Activated naive CD4-positive, alpha-beta T cell treated with anti-CD3 and anti-CD28 coated beads, Interleukin-2, amount 50 U/mL, for 72 hours (primary cell): ENCODE measurements at places on chromosomes 4 and X.

- no peak for DNase-seq
These were observed 55.3 kb downstream of the CCDC158 start for GRCh38 chr4:76365636-76366035.

DNA sequence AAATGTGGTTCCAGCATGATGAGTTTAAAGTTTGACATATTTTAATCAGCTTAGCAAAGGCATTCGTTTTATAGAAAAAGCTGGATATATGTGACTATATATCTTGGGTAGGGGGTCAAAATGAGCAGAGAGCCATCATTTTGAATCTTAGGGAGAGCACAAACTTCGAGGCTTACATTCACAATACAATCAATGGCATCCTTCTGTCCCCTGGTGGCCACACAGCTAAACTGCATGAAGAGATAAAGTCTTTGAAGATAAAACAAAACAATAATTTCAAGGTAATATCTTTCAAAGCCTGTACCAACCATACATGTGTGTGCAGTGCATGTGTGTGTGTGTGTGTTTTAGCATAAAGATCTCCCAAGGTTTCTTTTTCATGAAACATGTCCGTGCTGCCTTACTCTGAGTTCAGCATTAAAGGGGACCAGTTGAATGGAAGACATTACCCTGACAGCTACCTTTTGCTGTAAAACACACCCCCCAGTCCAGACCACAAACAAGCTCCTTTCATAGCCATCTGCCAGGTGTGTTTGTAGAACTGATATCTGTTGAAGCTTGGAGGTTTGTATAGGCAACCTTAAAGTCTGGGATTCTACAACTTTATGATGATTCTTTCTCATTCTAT is 22.0 kb downstream of the DYNLT3 start:
- peak; percentile 28 for DNase-seq

- DNase-seq, result no peak
These were observed 81.5 kb downstream of the ZNF674 start for GRCh38 chrX:46463682-46464081.

GRCh38 chrX:113906168-113906567 is 677.7 kb upstream of the HTR2C start:
- no peak for DNase-seq

- DNase-seq, result no peak
These were observed 1.9 kb upstream of the WAS start for GRCh38 chrX:48681539-48682183.

GRCh38 chr4:137905930-137906329 is 336.2 kb downstream of the SLC7A11 start:
- no peak for DNase-seq

GRCh38 chr4:24686866-24687692 is 102.7 kb upstream of the DHX15 start:
- DNase-seq, result peak; percentile 19

- no peak for DNase-seq
These were observed 16.0 kb upstream of the MXD4 start for GRCh38 chr4:2277956-2278355.

GRCh38 chr4:19905024-19905423 is 346.7 kb upstream of the SLIT2 start:
- no peak for DNase-seq

DNA sequence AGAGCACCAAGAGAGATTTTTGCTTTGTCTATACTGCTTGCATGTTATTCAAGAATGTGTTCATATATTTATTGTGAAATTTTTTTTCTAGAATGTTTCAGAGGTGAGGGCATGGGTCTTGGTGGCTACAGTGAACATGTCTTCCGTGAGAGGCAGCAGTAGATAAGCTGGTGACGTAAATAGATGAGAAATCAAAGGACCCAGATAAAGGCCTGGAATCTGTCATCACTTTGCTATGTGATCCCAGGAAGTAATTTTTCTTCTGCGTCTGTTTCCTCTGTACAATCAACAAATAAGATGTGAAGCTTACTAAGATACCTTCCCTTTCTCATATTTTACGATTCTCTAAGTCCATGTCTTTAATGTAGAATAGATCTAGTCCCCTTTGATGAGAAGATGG is 129.1 kb downstream of the COL4A6 start:
- DNase-seq, result no peak

DNA sequence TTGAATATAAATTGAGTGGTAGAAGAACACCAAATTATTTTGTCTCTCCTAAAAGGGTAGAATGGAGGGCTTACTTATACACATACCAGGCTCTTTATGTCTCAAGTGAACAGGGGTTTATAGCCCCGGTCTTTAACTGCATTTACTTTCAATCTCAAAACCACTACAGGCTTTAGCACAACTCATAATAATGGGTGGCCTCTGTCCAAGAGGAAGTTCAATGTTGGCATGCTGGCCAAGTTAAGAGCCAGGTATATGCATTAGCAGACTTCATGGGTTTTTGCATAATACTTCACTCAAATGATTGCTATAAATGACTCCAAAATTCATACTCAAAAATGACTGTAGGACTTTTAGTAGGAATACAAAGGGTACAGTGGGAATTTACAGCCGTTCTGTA is 118.5 kb upstream of the OTUD4 start:
- no peak for DNase-seq

GRCh38 chr4:6115342-6115741 is 85.0 kb downstream of the JAKMIP1 start:
- DNase-seq, result no peak

DNA sequence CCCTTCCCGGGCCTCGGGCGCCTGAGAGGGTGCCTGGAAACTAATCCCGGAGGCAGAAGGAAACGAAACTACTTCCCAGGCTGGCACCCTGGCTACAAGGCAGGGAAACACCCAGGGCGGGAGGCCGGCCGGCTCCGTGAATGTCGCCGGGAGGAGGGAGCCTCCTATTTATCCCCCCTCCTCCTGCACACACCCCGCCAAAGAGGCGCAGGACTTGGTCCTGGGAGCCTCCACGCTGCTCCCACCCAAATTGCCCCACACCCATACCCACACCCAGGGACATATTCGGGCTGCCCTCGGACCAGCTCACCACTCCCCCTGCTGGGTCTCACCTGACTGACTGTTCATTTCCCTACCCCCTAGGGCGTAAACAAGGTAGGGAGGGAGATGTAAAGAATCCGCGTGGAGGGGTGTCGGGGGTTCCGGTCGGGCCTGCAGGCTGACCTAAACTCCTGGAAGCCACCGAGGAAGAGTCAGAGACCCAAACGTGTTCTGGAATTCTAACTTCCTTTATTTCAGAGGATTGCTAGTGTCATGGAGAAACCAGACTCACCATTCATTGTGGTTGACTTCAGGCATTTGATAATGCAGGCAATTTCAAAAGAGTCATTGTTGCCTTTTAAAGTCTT is at the start of gene BTC:
TSS of gene BTC (minus strand) at position 142 of the 629 bp plus-strand sequence. CDS start 198 bp downstream, outside the sequence.
- DNase-seq, result peak; percentile 2

GRCh38 chr4:154618708-154619315 is 6.4 kb upstream of the FGG start:
- DNase-seq, result peak; percentile 54

DNA sequence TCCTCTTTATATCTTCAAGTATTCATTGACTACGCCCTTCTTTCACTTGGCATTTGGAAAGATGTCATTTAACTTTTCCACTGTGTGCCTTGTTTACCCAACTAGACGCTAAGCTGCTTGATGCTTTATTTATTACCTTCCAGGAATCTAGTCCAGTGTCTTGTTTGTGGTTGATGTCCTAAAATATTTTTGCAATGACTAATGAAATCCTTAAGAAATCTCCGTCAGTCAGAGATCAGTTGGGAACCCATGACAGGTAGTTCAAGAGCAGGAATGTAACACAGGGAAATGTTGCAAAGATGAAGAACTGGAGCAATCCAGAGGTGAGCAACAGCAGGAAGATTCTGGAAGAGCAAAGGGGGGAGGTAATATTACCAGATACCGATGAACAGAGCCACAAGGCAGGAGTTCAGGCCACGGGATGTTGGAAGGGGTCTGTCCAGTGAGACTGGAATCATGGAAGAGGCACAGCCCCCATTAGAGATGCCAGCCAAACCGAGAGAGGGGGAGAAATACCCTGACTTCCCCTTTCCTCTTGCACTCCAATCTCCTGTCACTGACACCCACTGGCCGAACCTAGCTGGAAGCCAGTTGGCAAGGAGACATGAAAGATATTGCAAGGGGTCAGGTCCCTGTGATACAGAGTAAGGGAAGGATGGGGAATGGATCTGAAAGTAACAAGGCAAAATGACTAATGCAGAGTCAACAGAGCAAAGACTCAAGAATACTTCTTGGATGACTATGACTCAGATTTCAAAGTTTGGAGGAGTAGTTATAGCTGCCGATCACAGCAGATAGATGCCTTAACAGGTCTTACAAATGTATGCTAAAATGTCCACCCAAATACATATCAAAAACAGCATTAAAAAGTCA is 62.7 kb upstream of the PHKA2 start:
- DNase-seq, result no peak

GRCh38 chrX:57596109-57596508 is 4.3 kb downstream of the ZXDB start:
- DNase-seq, result no peak

- no peak for DNase-seq
These were observed 115.9 kb downstream of the GLRA3 start for GRCh38 chr4:174713181-174713580.

DNA sequence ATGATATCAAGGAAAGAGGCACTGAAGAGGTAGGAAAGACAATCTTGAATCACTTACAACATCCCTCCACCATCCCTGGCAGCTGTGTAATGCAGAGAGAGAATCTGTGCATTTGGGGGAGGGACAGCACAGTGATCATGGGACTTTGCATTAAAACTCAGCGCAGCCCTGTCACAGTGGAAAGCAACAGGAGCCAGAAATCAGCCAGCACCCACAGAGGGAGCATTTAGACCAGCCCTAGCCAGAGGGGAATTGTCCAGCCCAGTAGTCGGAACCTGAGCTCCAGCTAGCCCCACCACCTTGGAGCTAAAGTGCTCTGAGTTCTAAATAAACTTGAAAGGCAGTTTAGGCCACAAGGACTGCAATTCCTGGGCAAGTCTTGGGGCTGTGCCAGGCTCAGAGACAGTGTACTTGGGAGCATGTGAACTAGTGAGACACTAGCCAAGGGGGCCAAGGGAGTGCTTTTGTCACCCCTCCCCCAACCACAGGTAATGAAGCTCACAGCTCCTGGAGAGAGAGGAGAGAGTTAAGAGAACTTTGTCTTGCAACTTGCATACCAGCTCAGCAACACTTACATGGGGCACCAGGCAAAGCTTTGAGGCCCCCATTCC is 83.9 kb upstream of the FAM241A start:
- no peak for DNase-seq
